Pancreas (tissue), 10 donors: ENCODE measurements at places on chromosomes 11 and 22. TPM values are rescaled to one million over a fixed set of nuclear protein-coding genes. Genes with fewer than 3 reads are reported as not detected.
A peak's percentile ranks its signal among the peaks of the same experiment; 100 is the strongest.

GRCh38 chr11:95788921-95789505 lies 569 bp downstream of the FAM76B start:
- no peak for DNase-seq

Gene PLAAT2
- polyA plus RNA-seq, result not detected

DNA sequence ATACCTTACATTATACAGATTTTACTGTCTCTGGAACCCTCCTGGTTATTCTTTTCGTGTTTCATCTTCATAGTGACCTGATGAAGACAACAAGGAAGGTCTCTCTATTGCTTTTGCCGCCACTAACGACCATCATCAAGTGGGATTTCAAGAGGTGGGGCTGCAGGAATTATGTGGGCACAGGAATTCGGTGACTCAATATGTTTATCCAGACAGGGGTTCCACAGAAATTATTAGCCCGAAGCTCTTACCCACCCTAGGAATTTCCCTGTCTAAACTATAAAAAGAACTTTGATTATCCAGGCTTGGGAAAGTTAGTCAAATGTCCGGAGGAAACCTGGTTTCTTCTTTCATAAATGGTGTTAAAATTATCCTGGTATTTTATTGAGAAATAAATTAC lies 566.8 kb upstream of the TENM4 start:
- DNase-seq, result no peak

Gene TTLL12
- polyA plus RNA-seq, result 13.7 TPM

DNA sequence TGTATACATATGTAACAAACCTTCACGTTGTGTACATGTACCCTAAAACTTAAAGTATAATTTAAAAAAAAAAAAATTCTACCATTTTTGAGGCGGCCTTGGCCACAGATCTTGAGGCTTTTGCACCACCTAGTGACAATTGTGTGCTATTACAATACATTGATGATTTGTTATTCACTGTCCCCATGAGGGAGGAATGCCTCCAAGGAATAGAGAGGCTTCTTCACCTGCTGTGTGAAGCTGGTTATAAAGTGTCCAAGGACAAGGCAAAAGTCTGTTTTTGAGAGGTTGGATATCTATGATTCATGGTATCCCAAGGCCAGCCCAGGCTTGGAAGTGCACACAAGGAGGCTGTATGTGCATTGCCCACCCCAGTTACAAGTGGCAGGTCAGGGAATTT lies 30.7 kb downstream of the SLC22A25 start:
- no peak for DNase-seq

DNA sequence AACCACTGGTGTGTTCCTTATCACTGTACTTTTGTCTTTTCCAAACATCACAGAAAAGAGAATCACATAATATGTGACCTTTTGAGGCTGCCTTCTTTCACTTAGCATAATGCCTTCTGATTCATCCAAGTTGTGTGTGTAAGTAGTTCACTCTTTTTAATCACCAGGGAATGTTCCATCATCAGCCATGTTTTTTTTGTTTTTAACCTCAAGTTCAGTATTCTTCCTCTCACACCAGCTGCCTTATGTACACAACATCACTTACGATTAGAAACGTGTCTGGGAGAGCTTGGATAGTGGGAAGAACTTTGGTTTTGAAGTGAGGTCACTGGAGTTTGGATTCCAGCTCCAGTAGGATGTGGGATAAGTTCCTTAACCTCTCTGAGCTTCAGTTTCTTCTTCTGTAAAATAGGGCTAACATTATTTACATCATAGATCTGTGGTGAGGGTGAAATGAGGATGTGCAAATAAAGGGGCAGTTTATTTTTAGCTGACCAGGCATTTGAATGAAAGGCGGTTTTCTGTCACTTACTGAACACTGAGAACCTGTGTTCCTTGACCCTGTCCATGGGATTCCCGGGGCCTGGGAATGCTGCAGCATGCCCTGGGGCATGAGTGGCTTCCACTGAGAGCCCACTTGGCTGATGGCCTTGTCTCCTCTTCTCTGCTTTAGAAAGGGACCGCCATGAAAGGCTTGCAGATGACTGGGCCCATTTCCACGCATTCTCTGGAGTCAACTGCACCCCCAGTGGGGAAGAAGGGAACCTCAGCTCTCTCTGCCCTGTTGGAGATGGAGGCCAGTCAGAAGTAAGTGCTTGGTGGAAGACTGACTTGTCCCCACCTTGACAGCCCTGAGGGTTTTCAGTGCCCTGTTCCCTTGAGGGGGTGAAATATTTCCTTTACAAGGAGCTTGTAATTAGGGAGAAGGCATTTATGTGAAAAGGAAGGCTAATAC lies 92.6 kb downstream of the DEPDC5 start:
- DNase-seq, result no peak

- peak; percentile 37 for DNase-seq
Measured at GRCh38 chr22:42270176-42270509, 310 bp downstream of the TCF20 start.

- DNase-seq, result no peak
Measured at GRCh38 chr11:84234462-84235202, 948.5 kb upstream of the CCDC90B start.

DNA sequence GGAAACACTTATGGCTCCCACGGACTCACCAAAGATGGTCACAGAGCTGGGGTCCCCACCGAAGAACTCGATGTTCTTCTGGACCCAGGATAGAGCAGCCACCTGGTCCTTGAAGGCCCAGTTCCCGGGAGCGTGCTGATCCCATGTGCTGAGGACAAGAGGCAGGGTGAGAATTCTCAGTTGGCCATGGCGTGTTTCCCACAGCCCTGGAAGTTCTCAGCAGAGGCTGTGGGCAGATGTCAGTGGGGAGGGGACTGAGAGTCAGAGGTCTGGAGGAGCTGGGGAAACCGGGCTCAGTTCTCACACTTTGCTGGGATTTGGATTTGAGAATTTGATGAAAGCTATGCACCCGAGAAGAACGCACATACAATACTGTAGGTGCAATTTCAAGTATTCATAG lies 193.3 kb downstream of the BCR start:
- DNase-seq, result no peak

DNA sequence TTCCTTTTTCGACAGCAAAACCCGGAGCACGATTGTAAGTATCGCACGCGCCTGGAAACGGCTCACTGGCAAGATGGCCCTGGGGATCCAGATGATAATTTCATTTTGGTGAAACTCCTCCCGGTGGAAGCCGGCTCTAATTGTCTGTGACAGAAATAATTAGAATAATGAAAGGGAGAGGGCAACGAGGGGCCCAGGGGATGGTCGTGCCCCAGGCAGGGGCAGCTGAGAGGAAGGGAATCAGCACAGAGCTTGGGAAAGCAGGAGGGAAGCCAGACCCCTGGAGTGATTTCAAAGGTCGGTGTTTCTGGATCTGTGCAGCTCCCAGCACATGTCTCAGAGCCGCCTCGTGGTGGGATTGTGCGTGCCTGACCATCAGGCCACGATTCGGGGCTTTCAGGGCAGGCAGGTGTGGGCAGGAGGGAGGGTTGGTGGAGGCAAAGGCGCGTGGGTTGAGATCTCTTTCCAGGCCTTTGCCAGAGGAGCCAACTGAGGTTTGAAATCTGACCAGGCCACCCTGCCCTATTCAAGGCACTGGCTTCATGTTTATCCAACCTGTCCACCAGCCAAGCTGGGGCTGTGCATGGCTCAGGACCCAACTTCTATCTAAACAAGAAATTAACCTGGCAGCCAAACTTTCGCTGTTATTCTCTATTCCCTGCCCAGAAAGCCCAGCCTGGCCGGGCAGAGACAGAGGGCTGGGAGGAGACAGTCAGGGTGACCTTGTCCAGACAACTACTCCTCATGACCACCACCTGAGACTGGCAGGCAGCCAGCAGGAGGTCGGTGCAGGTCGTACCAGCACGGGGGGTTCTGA lies 27.8 kb downstream of the ANO1 start:
- peak; percentile 85 for DNase-seq

- no peak for DNase-seq
Measured at GRCh38 chr11:119155733-119156492, 7.1 kb downstream of the ABCG4 start.

GRCh38 chr22:48927591-48927990 lies 900.1 kb downstream of the BRD1 start:
- DNase-seq, result no peak

Gene XNDC1N
- 3.8 TPM for polyA plus RNA-seq

DNA sequence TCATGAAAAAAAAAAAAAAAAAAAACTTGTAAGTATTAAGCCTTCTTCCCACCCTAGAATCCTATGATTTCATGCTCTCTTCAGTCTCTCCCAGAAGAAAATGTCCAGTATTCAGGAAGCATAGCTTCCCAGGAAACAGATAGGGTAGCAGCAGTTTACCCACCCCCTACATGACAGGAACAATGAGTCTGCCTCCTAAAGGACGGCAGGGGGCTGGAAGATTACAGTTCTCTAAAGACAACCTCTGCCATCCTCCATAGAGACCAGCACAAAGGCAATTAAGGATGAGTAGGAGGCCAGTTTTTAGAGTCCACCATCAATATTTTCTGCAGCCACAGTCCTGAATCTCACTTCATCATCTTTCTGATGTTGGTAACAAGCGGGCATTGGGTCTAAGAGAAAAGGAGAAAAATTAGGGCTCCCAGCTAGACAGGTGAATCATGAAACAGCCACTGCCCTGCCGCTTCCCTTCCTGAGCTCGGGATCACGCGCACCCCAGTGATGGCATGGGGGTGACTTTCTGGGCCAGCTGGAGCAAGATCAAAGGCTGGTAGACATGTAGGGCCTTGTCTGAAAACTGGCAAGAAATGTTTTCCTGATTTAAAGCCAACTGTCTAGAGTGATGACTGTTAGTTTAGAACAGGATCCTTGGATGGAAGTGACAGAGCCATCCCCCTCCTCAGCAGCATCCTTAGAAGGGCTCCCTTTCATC lies 322.8 kb downstream of the LARGE1 start:
- no peak for DNase-seq

Gene APLNR
- polyA plus RNA-seq, result 1.2 TPM

Gene CD3E
- 0.73 TPM for polyA plus RNA-seq

Gene NLRP10
- polyA plus RNA-seq, result not detected
